ENCODE measurements at places on chromosomes 1 and 21.

- no peak for DNase-seq
Measured at GRCh38 chr21:25359724-25360123, 247.6 kb downstream of the MRPL39 start.

DNA sequence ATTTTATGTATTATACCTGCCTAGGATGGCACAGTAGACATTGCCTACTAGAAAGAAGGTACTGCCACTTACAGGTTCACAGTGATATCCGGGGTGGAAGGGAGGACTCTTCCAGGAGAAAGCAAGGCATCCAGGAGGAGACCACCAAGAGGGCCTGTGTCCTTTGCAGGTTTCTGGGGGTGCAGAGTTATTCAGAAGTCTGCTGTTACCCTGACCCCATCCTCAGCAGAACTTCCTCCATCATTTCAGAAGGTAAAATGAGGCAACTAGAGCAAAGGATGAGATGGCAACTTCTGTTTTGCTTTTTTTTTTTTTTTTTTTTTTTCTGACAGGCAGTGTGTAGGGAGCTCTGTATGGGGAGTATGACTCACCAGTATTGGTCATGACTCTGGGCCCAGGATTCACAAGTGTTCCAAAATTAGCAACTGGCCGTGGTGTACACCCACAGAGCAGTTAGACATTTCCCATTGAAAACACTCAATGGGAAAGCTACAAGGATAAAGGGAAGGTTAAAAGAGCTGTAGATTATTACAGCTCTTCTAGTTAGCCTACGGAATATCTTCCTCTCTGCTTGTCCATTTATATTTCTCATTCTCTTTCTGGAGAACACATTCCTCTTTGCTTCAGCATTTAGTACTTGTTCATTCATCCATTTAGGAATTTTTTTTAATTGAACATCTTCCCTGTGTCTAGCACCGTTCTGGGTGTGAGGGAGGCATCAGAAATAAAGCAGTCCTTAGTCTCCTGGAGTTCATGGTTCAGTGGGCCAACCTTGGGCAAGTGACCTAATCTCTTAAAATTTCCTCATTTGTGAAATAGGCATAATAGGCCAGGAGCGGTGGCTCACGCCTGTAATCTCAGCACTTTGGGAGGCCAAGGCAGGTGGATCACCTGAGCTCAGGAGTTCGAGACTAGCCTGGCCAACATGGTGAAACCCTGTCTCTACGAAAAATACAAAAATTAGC, 50.5 kb upstream of the PPP2R5A start:
- peak; percentile 63 for DNase-seq

- DNase-seq, result peak; percentile 51
Measured at GRCh38 chr1:155005076-155006011, 2.7 kb downstream of the ZBTB7B start.

- no peak for DNase-seq
Measured at GRCh38 chr1:71721532-71721931, 560.8 kb downstream of the NEGR1 start.

DNA sequence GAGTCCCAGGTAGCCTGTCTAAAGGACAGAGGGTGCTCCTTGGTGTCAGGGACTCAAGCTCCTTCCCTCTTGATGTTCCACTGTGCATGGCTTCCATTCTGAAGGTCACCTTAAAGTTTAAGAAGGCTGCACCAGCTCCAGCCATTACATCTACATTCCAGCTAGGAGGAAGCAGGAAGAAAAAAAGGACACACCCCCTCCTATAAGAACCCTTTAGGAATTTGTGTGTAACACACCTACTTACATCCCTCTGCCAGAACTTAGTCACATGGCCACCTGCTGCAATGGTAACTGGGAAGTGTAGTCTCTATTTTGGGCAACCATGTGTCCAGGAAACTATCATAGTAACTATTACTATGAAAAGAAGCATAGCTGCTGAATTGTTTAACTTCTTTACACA, 161.6 kb upstream of the KLHDC7A start:
- DNase-seq, result no peak

DNA sequence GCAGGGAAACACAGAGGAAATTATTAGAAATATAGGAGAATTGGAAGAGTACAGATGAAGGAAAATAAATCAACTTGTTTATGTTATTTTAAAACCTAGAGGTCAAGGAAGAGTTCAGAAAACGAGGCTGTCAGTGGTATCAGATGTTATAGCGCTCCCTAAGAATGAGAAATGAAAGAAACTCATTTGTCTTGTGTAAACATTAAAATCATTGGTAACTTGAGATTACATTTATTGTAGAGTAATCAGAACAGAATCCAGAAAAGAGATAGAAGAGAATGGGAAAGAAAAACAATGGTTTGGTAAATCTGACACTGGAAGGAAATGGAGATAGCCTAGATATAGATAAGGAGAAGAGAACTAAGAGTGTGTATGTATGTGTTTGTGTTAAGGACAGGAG, 106.4 kb downstream of the ATF6 start:
- no peak for DNase-seq

DNA sequence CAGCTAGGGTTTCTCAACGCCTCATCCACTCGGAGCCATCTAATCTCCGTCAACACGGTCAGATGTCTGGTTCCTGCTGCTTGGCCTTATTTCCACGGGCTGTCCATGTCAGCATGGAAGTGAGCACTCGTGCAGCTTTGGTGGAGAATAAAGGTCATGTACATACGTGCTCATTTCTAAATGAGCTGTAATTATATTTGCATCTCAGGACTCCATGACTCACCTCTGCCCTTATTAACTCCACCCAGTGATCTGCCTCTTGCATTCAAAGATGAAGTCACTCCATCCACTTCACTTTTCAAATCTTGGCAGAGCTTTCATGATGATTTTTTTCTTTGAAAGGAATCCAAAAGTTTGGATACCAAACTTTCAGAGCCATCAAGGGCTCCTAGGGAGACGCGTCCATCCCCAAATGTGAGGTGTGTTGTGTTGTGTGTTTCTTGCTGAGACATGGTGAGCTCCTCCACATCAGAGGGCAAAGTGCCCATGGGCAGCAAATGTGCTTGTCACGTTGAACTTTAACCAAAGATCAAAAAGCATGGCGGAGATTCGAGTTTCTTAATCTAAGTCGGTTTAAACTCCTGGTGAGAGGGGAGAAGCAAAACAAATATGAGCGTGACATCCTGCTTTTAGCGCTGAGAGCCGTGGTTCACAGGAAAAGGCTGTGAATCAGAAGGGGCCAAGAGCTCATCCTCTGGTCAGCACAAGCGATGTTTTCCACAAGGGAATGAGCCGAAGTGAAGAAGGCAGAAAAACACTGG, 68.6 kb upstream of the ERRFI1 start:
- no peak for DNase-seq

DNA sequence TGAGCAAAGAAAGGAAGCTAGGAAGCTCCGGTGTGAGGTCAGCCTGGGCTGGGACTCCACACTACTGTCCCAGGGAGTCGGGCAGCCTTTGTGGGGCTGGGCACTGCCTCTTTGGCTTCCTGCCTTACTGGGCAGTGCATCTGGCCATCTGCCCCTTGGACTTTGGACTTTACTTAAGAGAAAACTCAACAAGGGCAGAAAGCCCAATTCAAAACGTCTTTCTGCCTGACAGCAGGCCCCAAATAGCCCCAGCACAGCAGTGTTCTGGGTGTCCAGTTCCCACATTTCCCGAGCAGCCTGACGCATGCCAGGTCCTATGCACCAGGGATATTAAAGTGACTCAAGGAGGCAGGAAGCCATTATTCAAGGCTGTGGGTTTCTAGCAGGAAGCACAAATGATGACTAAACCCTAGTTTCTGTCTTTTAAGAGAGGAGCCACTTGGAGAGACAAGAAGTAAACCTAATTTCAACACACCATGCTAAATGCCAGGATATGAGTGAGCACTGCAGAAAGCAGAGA, 37.9 kb upstream of the EDEM3 start:
- peak; percentile 30 for DNase-seq

- DNase-seq, result no peak
Measured at GRCh38 chr1:184101571-184101970, 50.0 kb downstream of the TSEN15 start.

DNA sequence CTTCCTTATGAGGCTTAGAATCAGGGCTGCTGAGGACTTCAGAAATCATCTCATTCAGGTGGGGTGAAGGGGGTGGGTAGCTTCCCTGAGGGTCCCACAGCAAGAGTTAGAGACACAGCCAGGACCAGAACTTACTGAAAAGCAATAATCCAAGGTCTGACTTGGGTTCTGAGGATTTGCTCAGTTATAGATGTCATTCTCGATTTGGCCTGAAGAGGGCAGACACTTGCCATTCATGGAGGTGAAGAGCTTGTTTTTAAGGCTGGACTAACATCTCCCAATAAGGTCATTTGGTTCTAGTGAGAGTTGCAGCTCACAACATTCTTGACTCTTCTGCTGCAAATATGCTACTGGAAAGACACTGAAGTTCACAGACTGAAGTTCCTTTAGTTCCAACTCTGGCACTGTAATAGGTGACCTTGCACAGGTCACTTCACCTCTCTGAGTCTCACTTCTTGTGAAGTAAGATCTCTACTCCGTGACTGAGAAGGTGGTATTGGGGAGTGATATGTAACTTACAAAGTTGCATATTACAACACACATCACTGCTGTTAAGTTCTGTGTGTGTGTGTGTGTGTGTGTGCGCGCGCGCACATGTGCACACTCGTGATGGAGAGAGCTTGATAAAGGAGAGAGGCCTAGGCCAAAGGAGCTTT, 69.8 kb upstream of the DIRAS3 start:
- peak; percentile 22 for DNase-seq

GRCh38 chr1:46186076-46186475, 9.8 kb upstream of the P3R3URF start:
- DNase-seq, result no peak
